SW480 (cell line): ENCODE measurements at places on chromosomes 12 and 14.
A peak's percentile ranks its signal among the peaks of the same experiment; 100 is the strongest.

GRCh38 chr12:76669981-76670380, 93.9 kb upstream of the ZDHHC17 start:
- DNase-seq: no peak

GRCh38 chr14:95294834-95295599, 24.7 kb downstream of the CLMN start:
- no peak for DNase-seq

DNA sequence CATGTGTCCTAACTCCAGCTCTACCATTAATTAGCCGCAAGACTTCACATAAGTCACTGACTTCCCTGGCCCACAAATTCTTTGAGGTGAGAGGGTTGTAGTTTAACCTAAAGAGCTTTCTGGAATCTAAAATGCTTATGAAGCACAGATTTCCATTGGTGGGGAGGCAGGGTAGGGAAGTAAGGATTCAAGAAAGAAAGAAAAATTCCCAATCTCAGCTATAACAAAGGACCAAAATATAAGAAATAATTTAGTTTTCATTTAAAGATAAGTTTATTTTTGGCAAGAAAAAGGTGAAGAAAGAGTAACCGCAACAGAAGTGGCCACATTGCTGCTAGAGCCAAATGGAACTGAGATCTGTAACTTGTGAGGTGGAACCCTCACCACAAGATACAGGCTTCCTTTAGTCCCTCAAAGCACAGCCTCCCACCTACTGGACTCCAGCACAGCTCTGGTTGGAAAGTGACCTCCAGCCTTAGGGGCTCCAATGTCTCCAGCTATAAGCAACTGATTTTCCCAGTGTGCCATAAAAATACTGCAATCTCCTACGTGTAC, 23.6 kb downstream of the DAD1 start:
- no peak for DNase-seq

DNA sequence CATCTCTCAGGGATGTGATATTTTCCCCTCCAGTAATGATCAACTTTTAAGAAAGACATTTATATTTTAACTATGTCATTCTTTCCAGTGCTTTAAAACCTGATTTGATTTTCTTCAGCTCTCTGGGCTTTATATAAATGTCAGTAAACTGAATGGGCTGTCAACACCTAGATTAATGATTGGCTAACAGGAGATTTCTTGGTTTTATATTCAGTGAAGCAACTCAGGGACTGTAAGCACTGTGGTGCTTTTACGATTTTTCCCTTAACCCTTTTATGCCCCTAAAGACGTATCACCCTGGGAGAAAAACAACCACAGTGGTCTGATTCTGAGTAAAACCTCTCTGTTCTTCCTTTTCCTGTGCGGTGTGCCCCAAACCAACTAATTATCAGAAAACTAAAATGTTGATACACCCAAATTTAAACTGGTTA, 38.0 kb downstream of the PTGER2 start:
- DNase-seq: no peak

DNA sequence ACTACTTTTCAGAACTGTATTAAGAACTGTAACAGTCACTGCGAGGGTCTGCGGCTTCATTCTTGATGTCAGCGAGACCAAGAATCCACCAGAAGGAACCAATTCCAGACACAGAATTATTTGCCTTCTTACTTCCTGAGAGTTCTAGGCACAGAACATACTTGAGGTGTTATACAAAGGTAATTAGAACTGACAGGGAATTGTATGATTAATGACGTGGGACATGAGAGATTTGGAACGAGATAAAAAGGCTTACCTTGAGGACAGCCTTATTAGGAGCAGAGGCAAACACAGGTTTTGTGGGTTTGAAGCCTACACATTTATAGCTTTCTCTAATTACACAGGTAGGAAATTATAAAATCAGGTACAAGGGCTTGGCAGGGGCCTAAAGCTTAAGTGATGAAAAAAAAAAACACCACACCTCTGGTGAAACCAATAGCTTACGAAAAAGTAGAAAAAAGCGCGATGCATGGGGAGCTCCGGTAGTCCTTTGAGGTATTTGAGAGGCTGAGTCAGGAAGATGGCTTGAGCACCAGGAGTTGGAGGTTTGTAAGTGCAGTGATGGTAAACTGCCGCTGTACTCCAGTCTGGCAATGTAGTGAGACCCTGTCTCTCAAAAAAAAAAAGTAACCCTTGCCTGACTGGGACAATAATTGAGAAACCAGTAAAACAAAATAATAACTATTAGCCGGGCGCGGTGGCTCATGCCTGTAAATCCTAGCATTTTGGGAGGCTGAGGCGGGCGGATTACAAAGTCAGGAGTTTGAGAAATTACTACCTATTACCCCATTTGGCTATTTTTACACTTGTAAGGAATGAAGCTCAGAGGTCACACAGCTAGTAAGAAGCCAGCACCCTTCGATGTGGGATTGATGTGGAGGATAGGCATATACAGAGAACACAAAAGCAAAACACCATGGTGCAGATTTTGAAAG, 795 bp upstream of the ACOT2 start:
- DNase-seq: peak; percentile 53

- DNase-seq: no peak
Observed at GRCh38 chr14:33386781-33387180, 448.1 kb downstream of the NPAS3 start.

DNA sequence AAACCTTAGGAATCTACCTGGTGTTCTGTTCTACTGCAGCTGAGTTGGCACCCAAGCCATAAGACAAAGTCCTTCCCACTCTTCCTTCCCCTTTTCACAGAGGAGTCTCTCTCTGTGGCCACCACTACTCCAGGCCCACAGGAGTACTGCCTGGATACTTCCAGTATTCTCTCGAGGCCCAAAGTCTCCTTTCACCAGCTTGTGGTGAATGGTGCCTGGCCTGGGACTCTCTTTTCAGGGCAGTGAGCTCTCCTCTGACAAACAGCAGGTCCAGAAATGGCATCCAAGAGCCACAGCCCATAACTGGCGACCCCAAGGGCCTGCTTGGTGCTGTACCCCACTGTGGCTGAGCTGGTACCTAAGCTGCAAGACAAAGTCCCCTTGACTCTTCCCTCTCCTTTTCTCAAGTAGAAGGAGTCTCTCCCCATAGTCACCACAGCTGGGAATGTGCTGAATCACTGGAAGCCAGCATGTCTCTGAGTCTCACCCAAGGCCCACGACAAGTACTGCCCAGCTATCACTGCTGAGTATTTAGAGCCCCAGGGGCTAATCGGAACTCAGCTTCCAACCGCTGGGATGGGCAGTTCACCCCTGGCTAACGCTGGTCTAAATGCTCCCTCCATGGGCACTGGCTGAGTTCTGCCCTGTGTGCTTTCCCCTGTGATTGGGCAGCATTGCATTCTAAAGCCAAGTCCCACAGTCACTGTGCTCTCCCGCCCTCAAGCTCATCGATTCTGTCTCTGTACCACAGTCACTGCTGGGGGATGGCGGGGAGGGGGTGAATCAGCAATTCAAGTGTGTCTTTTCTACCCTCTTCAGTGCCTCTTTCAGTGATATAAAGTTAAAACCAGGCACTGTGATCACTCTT, 6.1 kb downstream of the A2ML1 start:
- DNase-seq: no peak

GRCh38 chr14:77799863-77800730, at the start of gene ADCK1:
ADCK1 (plus strand) TSS chr14:77800109; CDS start chr14:77818979, 18,870 bp downstream.
- peak; percentile 84 for DNase-seq

GRCh38 chr14:76419399-76419798, 43.5 kb downstream of the ESRRB start:
- no peak for DNase-seq
